ENCODE measurements at places on chromosomes 12 and 14.

GRCh38 chr12:91111366-91112325 is at the start of gene LUM:
Gene LUM, minus strand, starts transcription at chr12:91111494. Its CDS starts 2,515 bp downstream, at chr12:91108979.
- DNase-seq, result no peak

GRCh38 chr14:29953501-29953900 is 25.9 kb upstream of the PRKD1 start:
- no peak for DNase-seq

- no peak for DNase-seq
Observed at GRCh38 chr14:39827901-39828655, 395.8 kb upstream of the FBXO33 start.

- DNase-seq, result no peak
Observed at GRCh38 chr14:51401756-51402155, 161.7 kb downstream of the TMX1 start.

GRCh38 chr12:105670672-105671071 is 340.2 kb downstream of the C12orf75 start:
- no peak for DNase-seq

GRCh38 chr12:68876461-68876860 is 56.5 kb downstream of the CPM start:
- no peak for DNase-seq

- DNase-seq, result no peak
Observed at GRCh38 chr14:54562334-54562733, 4.6 kb upstream of the SAMD4A start.
